ENCODE measurements at places on chromosomes 2 and 18. TPM values are rescaled to one million over a fixed set of nuclear protein-coding genes. Genes with fewer than 3 reads are reported as not detected.

- no peak for DNase-seq
Measured at GRCh38 chr2:33392366-33392765, 84.1 kb upstream of the RASGRP3 start.

EGR4 gene
- total RNA-seq = not detected

GRCh38 chr18:68569936-68570335 lies 145.0 kb downstream of the TMX3 start:
- no peak for DNase-seq

DNA sequence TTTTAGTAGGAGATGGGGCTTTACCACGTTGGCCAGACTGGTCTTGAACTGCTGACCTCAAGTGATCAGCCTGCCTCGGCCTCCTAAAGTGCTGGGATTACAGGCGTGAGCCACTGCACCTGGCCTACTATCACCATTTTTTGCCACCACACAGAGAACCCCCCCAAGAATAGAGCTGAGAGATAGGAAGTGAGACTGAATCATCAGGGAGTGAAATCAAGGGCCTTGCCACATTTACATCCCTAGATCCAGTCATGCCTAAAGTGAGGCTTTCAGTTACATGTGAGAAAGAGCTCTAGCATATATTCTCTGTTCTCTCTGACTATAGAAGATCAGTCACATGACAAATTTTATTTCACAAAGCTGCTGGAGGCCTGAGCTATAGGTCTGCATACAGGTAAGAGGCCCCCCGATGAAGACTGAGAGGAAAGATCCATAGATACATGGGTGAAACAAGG lies 28.0 kb upstream of the KCMF1 start:
- no peak for DNase-seq

PLEK gene
- not detected for total RNA-seq

GRCh38 chr2:70767079-70767698 lies 811 bp downstream of the ADD2 start:
- no peak for DNase-seq

MC2R gene
- total RNA-seq = not detected

DNA sequence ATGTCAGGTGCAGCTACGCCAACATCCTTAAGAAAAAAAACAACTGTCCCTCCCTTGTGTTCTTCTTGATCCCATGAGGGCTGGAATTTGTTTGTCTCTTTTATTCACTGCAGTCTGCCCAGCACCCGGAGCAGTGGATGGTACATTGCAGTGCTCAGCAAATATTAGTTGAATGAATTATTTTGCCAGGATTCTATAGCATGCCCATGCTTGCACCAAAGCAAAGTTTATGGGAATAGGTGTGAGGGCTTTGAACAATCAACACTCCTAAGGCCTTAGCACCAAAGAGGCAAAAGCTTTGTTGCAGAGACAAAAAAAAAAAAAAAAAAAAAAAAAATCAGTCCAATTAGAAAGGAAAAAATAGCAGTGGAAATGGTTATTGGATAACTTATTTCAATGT lies 28.7 kb upstream of the DCC start:
- DNase-seq = no peak

DNA sequence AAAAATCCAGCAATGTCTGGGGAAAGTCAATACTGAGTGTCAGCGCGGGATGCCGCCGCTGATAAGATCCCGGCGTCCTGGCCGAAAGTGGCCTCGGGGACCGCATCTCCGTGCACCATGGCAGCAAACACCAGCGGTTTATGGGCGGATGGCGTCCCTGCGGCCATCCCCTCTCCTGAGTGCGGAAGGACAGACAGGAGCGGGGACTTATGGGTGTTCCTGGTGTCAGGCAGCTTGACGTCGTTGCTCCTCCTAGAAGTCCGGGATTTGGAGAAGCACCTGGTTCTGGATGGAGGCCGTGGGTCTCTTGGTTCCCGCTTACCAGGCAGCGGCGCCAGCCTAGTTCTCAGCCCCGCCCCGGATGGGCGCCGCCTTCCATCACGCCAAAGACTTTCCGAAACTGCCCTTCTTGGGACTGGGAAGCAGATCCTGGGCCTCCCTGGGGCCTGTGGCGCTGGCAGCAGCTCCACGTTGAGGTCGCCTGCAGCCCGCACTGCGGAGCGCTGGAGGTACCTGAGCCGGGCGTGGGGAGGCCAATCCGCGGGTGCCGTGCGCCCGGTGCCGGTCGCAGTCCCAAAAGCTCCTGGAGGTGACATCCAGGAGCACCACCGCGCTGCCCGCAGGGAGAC lies 119.1 kb downstream of the CCDC74A start:
- DNase-seq = no peak

MPP4 gene
- total RNA-seq = 0.83 TPM

DNA sequence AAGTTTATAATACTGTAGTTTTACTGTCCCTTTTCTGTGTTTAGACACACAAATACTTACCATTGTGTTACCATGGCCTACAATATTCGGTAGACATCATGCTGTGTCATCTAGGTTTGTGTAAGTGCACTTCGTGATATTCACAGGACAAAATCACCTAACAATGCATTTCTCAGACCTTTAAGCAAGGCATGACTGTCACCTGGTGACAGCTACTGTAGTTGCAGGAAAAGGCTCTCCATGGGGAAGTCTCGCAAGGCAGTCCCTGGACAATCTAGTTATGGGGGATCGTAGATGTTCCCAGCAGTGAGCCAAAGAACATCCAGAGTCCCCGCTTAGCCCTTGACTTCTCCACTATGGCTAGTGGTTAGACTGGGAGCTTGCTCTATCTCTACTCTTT lies 73.1 kb downstream of the EIF2AK3 start:
- DNase-seq = no peak

DNA sequence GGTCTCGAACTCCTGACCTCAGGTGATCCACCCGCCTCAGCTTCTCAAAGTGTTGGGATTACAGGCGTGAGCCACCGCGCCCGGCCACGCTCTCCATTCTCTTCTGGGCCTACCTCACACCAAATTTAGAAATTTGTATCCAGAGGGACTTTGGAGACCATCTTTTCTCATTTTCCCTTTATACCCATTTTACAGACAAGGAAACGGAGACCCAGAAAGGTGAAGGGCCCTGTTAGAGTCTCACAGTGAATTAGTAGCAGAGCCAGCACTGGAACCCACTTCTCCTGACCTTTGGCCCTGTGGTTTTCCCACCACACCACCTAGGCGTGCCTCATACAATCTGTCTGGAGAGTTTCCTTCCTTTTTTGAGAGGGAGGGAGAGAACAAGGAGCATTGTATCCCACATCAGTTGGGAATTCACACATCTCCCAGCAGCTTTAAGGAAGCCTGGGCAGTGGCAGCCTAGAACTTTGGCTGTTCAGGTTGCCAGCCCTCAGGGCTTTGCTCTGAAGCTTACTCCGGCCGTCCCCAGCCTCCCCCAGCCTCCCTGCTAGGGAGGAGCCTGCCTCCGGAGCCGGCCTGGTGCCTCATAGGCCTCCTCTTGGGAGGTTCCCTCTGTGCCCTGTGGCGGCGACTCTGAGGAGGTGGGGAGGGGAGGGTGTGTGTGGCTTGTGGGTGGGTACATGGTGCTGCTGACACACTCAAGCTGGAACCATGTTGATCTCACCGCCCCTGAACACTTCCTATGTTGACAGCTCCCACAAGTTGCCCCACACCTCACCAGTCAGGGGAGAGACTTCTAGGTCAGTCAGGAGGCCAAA lies 13.8 kb downstream of the FOSL2 start:
- DNase-seq = no peak

DNA sequence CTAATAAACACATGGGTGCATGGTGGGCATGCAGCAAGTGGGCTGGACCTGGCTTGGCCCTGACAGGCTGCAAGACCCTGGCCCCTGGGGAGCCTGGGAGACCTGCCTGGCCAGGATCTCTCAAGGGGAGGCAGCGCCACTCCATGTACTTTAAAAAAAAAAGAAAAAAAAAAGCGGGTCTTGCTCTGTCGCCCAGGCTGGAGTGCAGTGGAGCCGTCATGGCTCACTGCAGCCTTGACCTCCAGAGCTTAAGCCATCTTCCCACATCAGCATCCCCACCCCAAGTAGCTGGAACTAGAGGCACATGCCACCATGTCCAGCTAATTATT lies 29.5 kb upstream of the SEMA4C start:
- DNase-seq = no peak

GRCh38 chr2:127528487-127528886 lies 2.2 kb upstream of the IWS1 start:
- DNase-seq = no peak

GRCh38 chr2:131022731-131023130 lies 70.5 kb downstream of the FAM168B start:
- DNase-seq = no peak

DNA sequence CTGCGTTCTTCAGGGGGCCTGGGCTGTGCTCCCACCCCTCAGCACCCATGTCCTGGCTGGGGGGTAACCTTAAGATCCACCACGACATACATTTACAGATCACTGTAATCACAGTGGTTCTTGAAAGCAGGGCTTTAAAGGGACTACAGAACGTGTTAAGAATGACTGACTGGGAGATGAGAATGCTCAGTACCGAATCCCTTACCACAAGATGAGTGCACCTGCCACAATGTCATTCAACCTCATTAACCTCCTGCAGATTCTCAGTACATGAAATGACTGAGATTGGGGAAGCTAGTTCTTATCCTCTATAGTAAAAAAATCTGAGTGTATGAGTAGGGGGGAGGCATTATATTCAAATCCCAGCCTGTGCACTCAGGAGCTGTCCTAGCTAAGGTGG lies 10.5 kb upstream of the PIEZO2 start:
- no peak for DNase-seq

GRCh38 chr2:205235434-205235833 lies 446.9 kb upstream of the NRP2 start:
- no peak for DNase-seq

GRCh38 chr18:59681521-59682004 lies 15.7 kb downstream of the CCBE1 start:
- DNase-seq = no peak

DNA sequence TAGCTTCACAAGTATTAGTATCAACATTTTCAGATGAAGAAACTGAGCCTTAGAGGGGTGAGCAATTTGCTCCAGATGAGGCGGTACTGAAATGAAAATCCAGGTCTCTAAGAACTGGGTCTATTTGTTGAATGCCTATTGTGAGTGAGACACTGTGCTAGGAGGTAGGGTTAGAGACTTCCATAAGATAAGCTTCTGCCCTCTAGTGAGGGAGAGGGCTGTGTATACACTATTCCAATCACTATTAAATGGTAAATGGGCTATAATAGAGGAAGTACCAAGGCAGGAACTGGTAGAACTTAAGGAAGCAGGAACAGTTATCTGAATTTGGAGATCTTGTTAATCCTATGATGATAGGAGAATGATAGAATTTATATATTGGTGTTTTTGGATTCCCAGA lies 23.6 kb upstream of the GLS start:
- DNase-seq = no peak

MYO5B gene
- not detected for total RNA-seq

GRCh38 chr18:34039201-34039600 lies 185.5 kb downstream of the NOL4 start:
- DNase-seq = no peak
